Stimulated activated CD4-positive, alpha-beta T cell treated with anti-CD3 and anti-CD28 coated beads, Interleukin-1b, Interleukin-23, amount 100 ng/mL, for 24 hours (primary cell): ENCODE measurements at places on chromosomes 5 and 9.

GRCh38 chr9:94068257-94068656 is 16.0 kb upstream of the PTPDC1 start:
- no peak for DNase-seq

GRCh38 chr5:76402251-76402885 is 717 bp upstream of the IQGAP2 start:
- DNase-seq: peak; percentile 83

- no peak for DNase-seq
These were observed 318.4 kb upstream of the RIOK2 start for GRCh38 chr5:97501286-97501964.

- DNase-seq: no peak
These were observed 33.5 kb downstream of the AUH start for GRCh38 chr9:91328186-91328585.

DNA sequence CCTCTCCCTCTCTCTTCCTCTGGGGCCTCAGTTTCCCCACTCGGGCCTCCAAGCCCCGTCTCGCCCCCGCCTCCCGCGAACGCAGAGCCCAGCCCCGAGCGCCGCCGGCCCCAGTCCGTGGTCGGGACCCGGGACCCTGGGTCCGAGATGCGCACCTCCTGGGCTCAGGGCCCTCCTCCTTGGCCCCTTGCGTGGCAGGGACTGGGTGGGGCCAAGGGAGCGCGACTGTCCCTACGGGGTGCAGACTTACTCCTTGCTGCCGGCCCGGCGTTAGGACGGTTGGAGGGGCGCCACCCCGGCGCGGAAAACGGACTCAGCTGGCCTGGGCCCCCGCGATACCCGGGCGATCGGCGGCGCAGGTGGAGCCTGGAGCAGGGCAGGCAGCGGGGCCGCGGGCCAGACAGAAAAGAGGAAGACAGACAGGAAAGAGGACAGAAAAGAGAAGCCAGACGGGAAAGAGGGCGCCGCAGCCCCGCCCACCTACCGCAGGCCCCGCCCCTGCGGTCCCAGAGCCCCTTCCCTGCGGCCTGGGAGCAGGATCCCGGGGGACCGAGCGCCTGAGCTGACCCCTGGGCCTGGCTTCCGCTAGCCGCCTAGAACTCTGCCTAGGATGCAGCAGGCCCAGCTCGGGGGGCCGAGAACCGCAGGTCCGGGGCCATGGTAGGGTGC is at the start of gene GBGT1:
GBGT1 (minus strand) TSS at position 411 of the 669 bp plus-strand sequence. CDS start 1,502 bp downstream, outside the sequence.
- no peak for DNase-seq
